ENCODE measurements at places on chromosomes 13 and 19. TPM values are rescaled to one million over a fixed set of nuclear protein-coding genes. Genes with fewer than 3 reads are reported as not detected.

The ZNF569 gene
- 34.4 TPM for total RNA-seq

The PTGIR gene
- 0.23 TPM for total RNA-seq

The ZNF154 gene
- 31.4 TPM for total RNA-seq

The SIGLEC14 gene
- 1.2 TPM for total RNA-seq

The HIPK4 gene
- not detected for total RNA-seq

The CFAP97D2 gene
- total RNA-seq = 0.23 TPM

The SNRNP70 gene
- 125 TPM for total RNA-seq
